ENCODE measurements at places on chromosomes 7 and 10.

- no peak for DNase-seq
Measured at GRCh38 chr10:86653379-86653778, 968 bp upstream of the OPN4 start.

DNA sequence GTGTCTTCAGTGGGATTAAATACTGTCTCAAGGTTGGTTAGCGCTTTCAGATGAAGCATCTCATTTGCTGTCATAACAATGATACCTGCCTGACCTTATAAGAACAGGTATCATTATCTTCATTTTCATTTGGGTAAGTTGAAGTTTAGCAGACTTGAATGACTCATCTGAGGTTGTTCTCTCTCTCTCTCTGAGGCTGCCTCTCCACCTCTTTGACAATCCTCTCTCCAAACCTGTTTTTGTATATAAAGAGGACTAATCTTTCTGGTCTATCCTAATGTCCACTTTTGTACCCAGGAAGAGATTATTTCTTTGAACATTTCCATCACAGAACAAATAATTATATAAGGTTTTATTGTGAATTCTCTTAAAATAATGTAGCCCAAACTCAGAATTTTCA is 291.4 kb downstream of the KLF6 start:
- DNase-seq: no peak

DNA sequence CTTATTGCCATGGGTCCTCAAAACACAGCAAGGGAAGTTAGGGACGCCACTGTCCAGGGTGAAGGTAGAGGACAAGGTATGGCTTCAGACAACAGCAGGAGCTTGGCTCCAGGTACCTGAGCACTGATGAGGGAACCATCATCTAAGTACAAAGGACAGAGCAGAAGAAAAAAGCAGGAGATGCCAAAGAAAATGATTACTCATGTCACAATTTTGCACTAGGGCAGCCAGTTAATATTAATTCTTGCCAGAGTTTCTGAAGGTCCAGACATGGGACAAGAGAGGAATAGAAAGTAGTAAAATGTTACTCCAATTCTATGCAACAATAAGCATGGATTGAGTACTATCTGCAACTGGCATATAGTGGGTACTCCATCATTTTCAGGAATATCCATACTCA is 14.1 kb downstream of the PTN start:
- no peak for DNase-seq

DNA sequence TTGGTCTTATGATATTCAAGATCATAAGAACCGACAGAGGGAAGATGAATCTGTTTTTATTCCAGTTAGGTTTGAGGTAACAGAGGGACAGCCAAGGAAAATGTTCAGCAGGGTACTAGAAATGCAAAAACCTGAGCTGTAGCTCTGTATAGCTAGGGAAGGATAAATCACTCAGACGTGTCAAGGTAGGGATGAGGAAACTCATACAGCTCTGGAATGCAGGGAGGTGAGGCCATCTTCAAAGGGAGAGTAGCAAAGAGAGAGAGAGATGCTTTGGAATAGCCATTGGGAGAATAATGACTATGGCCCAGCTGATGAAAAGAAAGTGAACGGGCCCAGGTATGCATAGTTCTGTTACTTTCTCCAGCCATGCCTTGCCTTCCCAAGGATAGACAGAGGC is 77.8 kb downstream of the PAX2 start:
- DNase-seq: no peak

- no peak for DNase-seq
Measured at GRCh38 chr7:30252885-30253795, 31.3 kb upstream of the ZNRF2 start.

- no peak for DNase-seq
Measured at GRCh38 chr7:157996359-157997079, 591.1 kb downstream of the PTPRN2 start.

- no peak for DNase-seq
Measured at GRCh38 chr10:62514079-62514693, 140.0 kb downstream of the ZNF365 start.

GRCh38 chr10:71271662-71272055 is 47.4 kb upstream of the SLC29A3 start:
- DNase-seq: no peak

DNA sequence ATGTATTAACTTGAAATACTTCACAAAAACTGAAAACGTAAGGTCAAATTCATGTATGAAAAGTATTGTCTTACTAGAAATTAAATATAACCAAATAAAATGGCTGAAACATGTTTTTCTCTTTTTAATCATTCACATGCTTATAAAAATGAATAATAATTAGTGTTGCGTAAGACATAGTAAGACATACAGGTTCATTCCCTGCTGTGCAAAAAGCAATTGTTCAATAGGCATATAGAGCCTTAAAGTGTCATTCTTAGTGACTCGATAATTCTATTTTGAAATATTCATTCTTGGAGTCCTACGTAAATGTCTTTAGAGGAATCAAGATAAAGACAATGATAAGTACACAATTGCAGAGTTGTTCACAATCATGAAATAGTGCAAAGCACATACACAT is 337.1 kb downstream of the SUGCT start:
- DNase-seq: no peak

DNA sequence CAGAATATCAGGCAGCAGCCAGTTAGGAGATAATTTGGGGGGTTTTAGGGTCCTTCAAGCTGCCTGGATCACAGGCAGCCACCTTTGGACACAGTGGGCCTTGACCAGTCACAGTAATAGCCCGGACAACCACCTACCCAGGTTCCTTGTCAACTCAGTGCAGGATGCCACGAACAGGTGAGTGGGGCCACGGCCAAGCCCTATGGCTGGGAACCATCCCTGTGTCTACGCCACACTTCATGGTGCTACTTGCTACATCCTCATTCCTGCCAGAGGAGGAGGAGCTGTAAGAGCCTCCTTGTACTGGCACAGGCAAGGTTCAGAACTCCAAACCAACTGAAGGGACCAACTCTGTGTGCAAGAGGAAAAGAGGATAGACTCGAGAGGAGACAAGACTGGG is 19.9 kb downstream of the ITPRIP start:
- no peak for DNase-seq

GRCh38 chr10:116984202-116984990 is 20.6 kb downstream of the SHTN1 start:
- no peak for DNase-seq

DNA sequence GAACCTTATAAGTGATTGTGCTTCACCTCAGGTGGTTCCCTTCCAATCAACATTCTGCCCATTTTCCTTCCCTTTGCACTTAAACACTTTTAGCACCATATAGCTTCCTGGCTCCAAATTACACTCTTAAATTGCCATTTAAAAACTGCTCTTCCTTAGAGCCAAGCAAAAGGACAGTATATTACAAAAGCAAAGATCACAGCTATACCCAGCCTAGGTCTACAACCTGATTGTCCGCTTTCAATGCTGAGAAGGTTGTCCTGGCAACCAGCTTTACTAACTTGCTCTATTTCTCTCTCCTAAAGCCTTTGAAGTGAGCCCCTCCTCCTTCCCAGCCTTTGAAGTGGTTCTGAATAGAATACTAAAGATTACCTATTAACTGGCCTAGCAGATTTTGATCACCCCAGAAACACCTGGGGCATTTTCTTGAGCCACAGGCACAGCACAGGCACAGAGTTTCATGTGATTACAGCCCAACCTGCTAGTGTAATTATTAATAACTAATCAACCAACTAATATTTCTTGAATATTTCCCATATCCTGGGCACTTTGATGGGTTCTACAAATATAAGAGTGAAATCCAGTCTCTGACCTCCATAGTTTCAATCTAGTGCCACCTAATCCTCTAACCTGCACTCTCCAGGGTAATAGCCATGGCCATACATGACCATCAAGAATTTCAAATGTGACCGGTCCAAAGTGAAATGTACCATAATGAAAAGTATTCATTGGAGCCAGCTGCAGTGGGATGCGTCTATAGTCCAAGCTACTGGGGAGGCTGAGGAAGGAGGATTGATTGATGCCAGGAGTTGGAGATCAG is 63.6 kb upstream of the TRIM24 start:
- no peak for DNase-seq

DNA sequence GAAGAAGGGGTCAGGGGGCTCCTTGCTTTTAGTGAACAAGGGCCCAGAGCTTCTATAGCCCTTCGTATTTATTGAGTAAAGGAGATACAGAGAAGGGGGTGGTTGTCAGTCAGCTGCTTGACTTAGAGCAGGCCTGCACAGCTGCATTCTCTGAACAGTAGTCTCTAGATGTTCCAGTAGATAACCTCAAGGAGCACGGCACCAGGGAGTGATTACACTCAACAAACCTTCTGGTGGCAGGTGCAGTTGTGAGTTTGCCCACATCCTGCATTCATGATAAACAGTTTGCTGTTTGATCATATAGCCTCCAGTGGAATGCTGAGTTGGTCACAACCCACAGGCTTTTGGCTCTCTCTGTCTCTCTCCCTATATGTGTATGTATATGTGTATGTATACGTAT is 70.0 kb upstream of the GJD4 start:
- no peak for DNase-seq

DNA sequence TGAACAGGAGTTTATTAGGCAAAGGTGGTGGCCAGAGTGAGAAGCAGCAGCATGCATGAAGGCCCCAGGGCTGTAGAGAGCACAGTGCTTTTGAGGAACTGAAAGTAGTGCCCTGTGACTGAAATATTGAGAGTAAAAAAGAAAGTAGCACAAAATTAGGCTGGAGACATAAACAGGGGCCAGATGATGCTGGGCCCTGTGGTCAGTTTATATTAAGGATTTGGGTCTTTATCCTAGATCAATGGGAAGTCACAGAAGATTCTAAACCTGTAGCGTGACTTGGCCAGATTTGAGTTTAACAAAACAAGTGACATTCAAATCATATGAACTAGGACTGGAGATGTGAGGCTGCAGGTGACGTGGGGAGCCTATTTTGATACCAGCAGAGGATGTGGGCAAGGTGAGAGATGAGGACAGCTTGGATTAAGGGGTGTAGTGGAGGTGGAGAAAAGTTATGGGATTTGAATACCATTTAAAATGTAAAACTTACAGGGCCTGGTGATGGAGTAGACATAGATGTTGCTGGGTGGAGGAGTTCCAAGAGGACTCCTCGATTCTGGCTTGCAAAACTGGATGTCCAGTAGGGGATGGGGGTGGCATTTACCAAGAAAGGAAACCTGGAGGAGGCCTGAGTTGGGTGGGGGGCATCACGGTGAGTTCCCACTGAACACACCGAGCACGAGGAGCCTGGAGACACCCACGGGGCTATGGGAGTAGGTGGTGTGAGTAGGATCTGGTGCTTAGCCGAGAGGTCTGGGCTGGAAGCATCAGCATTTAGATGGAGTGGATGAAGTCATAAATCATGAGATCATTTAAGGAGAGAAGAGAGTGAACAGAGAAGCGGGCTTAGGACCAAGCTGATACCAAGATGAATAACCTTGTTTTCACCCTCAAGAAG is 52.8 kb downstream of the HHEX start:
- DNase-seq: no peak

DNA sequence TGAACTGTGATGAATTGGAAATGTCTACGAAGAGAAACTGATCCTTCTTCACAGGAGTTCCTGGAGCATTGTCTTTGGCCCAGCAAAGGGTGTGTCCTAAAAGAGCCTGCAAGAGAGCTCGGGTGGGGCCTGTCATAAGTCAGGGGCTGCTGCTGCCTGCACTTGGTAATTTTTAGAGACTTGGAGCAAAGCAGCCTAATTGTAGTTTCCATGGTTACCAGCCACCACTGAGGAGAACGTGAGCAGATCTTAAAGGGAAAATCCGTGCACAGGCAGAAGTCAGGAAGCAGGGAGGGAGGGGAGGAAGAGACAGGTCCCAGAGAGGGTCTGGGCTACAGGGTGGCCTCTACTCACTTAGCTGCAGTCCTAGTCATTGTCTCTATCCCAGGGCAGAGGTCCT is 463.6 kb downstream of the PLXNA4 start:
- no peak for DNase-seq

- no peak for DNase-seq
Measured at GRCh38 chr10:48194830-48195229, 79.7 kb downstream of the FRMPD2 start.

DNA sequence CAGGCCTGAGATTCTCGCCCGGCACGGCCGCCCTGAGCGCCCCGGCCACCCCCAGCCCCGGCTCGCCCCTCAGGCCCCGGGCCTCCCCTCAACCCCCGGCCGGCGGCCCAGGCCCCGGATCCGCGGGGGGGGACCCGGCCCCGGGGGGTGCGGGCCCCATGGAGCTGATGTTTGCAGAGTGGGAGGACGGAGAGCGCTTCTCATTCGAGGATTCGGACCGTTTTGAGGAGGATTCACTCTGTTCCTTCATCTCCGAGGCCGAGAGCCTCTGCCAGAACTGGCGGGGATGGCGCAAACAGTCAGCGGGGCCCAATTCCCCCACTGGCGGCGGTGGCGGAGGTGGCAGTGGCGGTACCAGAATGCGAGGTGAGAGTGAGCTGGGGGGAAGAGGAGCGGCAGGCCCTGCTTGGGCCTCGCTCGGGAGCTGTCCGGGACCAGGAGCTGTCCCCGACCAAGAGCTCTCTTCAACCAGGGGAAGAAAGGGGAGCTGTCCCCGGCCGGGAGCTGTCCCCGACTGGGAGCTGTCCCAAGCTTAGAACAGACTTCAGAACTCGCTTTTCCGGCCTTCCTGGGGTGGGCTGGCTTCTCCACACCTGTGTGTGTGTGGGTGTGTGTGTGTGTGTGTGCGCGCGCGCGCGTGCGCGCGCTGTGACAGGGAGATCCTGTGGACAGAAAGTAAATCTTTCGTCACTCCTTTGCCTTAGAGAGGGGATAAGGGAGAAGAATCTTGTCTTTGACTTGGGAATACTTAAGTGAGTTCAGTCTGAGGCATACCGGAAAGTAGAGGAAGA is 510 bp downstream of the ZSWIM8 start:
- no peak for DNase-seq

- DNase-seq: no peak
Measured at GRCh38 chr10:813286-813685, 118.2 kb downstream of the LARP4B start.

GRCh38 chr7:135942614-135943013 is 34.5 kb downstream of the MTPN start:
- no peak for DNase-seq

GRCh38 chr10:80664071-80664680 is 126.5 kb downstream of the SH2D4B start:
- peak; percentile 79 for DNase-seq

DNA sequence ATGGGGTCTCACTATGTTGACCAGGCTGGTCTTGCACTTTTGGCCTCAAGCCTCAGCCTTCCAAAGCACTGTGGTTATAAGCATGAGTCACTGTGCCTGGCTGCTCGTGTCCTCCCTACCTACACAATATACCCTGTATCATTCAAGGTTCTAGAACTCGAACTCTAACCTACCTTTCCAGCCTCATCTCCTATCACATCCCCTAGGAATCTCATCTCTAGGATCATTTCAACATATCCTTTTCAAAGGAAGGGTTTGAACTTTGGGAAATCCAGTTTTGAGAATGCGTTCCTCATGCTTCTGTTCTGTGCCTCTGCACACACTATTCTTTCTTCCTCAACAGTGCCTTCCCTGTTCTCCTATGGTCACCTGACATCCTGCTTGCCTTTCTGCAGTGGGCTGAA is 87.8 kb upstream of the RHEB start:
- DNase-seq: no peak

GRCh38 chr7:9307131-9307530 is 873.7 kb downstream of the NXPH1 start:
- no peak for DNase-seq
